Effector CD4-positive, alpha-beta T cell (primary cell): ENCODE measurements at places on chromosomes 11 and 22.
A peak's percentile ranks its signal among the peaks of the same experiment; 100 is the strongest.

DNA sequence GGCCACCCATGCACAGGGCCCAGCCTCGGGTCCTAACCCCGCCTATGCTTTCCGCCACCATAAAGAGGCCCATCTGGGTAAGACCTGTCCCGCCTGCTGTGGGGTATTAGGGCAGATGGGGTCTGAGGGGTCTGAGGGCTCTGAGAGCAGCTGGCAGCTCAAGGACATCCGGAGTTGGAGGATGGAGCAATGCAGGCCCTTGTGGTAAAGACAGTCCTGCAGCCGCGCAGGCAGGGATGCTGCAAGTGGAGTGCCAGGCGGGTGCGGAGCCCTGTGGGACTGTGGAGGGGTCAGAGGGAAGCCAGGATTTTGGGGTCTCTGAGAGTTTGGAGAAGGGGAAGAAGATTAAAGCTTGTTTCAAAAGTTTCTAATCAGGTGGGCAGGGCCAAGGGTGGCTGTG, 81.3 kb upstream of the PITPNB start:
- no peak for DNase-seq

DNA sequence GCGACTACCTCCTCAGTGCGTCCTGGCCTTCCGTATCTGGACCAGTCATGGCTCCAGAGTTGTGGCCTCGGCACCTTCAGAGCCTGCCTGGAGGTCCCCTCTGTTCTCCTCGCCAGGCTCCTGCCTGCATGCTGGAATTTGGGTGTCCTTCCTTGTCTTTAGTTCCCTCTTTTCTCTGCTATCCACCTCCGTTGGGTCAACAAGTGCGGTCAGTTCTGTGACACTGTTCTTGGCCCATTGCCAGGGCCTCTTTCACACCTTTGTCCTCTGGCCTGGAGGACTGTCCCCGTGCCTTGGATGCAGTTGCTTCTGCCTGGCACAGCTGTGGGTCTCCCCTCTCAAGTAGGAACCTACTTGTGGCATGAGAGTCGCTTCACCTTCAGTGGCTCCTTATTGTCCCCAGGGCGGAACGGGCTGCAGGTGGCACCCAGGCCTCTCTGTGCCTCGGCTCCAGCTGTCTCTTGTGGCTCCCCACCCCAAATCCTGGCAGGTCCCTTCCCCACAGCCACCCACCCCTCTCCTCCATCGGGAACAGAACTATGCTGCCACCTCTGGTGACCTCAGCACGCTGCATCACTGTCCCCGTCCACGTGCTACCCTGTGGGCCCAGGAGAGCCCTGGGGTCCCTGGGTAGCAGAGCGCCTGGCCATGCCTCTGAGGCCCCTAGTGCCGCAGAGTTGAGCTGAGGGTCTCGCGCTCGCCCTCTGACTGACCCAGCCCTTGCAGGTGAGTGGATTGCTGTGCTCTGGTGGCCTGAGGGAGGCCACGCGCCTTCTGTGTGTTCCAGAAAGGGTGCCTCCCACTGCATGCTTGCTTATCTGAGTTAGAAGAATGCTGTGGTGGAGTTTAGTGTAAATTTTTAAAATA, 4.7 kb downstream of the DGCR8 start:
- no peak for DNase-seq

DNA sequence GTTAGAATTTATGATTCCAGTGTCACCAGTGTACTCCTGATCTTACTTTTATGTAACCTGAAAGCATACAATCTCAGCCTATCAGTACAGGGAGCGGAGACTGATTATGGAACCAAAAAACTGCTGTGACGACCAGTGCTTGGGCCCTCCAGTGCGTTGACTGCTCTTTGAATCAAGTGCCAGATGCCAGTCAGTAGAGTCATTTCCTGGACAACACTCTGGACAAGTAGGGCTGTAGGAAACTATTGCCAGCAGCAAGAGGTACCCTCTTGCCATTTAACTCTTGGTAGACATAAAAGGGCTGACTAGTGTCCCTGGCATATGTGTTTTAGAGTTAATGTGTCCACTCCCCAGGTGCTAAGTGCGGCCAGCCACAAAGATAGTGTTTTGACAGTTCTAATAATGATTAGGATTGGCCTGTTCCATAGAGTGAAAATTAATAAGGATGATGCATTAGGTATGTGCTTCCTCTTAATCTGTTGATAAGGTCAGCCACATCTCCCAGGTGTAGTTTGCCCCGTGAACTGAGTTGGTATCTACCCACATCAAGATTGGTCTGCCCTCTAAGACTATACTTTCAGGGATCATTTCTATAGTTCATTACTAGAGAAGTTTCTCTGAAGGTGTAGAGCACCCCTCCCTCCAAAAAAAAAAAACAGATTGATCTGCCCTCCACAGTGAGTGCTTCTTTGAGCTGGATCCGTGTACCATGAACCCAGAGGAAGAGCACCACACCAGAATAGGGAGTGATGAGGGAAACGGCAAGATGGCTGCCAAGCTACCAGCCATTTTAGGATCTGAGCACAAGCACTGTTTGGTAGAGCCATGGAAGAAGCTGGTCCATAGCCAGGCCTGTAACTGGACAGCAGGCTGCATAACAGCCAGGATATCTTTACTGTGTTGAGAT, 20.7 kb upstream of the AIFM3 start:
- no peak for DNase-seq

DNA sequence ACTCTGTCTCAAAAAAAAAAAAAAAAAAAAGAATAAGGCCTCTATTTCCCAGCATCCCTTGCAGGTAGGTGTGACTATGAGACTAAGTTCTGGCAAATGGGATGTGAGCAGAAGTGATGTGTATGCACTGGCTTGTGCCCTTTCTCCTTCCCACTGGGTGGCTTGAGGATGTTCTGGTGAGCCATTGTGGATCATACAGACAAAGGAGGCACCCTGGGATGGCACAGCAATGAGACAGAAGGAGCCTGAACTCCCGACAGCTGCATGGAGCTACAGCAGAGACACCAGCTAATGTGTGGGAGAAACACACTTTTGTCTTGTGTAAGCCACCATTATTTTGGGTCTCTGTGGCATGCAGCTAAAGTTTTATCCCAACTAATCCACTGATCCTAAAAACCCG, 10.6 kb upstream of the SORL1 start:
- DNase-seq: no peak

DNA sequence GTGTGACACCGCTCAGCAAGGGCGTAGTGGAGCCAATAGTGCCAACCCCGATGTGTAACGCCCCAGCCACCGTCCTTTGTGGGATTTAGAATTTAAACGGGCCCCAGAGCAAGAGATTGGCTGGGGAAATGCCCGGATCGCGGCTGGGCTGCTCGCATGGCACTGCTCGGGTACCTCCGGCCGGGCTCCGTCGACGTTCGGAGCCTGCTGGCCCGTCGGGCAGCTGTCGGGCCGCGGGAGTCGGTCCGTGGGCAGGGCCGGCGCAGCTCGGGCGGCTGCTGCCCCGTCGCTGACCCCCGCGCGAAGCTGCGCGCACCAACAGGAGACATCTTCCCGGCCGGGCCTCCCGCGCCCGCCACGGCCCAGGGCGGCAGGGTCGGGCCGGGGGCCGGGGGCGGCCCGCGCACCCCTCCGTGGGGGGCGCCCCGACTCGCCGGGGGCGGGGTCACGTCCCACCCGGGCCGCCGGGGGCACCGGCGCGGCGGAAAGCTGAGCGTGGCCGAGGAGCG, 1.3 kb upstream of the KDM2A start:
- peak; percentile 30 for DNase-seq

DNA sequence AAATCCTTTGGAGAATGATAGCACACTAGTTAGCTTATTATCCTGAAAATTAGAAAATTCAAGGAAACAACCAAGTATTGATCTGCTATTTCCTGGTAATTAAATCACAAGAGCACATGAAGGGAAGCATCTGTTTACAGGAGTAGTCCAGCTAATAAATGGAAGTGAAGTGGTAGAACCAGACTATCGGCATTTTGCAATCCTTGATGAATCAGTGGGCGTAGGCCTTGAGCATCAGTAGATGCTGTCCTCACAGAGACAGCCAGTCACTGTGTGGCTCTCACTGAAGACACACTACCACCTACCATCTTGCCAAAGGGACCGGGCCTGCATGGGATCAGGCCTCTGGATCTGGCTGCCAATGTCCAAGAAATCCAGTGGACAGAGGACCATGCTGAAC, 69.8 kb downstream of the FBLN1 start:
- DNase-seq: no peak

DNA sequence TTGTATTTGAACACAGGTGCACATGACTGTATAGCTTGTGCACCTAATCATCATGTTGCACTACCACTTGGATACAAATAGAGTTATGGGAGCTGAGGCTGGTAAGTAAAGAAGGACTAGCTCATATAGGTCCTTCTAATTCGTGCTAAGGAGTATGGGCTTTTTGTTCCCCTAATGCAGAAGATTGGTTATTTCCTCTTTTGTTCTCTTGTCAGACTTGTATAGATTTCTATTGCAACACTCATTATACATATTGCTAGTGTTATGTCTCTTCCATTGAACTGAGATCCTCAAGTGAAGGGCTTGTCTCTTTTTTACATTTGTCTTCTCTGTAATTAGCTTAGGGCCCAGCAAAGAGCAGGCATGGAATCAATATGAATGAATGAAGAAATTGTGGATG, 54.1 kb upstream of the ARHGAP20 start:
- DNase-seq: no peak

DNA sequence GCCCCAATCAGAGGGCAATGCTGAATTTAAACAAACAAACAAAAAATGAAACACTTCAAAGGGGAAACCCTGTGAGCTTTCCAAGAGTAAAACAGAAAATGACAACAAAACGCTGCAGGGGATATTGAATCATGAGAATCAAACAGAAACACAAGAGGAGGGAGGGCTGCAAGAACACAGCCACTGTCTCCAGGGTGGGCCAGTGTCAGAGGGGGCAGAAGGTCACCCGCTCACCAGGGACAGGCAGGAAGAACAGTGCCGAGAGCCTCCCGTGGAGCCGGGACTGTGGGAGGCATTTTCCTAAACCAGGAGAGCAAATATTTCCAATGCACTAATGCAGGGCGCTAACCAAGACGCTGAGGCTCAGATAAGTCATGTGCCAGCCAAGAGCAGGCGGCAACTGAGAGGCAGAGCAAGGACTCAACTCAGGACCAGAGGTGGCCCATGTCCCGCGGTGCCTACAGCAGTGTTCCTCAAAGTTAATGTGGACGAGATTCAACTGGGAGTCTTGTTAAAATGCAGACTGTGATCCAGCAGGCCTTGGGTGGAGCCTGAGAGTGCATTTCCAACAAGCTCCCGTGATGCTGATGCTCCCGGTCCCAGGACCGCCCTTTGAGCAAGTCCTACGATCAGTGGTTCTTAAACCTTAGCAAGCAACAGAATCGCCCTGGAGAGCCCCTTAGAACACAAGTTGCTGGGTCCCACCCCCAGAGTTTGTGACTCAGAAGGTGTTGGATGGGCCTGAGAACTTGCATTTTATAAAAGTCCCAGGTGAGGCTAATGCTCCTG, 197.2 kb downstream of the TENM4 start:
- no peak for DNase-seq

- no peak for DNase-seq
Observed at GRCh38 chr11:63829823-63830489, 9.0 kb upstream of the MARK2 start.

- DNase-seq: no peak
Observed at GRCh38 chr11:33696931-33697638, 3.5 kb downstream of the C11orf91 start.

GRCh38 chr11:94068764-94069163, 47.6 kb downstream of the HEPHL1 start:
- no peak for DNase-seq

GRCh38 chr22:26580240-26580962, 9.5 kb downstream of the TPST2 start:
- no peak for DNase-seq

- DNase-seq: no peak
Observed at GRCh38 chr22:32848226-32848625, 46.7 kb downstream of the TIMP3 start.

- no peak for DNase-seq
Observed at GRCh38 chr22:17954200-17954859, 70.0 kb downstream of the MICAL3 start.

DNA sequence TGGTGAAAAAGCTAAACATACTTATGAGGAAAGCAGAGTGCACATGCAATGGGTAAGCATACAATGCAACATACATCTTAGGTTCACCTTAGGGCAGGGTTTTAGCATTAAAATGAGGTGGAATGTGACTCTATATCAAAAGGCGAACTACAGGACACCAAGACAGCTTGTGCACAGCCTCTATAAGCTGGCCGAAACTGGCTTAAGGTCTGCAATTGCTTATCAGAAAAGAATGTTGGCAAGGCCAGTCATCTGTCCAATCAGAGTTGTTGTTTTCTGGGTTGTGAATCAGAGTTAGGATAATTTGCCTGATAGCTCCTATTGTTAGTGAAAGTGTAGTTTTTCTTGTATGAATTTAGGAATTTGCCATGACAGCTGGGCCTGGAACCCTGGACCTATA, 76.5 kb downstream of the LRRC4C start:
- no peak for DNase-seq

GRCh38 chr11:5137014-5137413, 1.1 kb downstream of the OR52A5 start:
- no peak for DNase-seq

GRCh38 chr22:21587803-21588611, 20.5 kb downstream of the UBE2L3 start:
- DNase-seq: no peak

DNA sequence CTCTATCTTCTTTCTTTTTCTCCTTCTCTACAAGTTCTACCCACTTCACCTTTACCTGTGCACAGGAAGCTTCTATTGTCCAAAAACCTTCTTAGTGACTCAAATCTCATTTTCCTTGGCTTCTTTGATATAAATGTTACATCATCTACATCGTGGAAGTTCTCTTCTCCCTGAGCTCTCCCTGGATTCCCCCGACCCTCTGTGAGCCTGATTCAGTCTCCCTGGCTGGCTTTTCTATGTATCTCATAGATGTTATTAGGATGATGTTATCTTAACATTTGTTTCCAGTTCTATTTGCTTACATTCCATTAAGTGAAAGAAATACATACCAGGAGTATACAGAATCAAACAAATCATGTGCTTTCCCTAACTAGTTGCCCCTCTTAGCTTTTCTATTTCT, 235.8 kb upstream of the PITPNB start:
- DNase-seq: no peak
